NCI-H345 (cell line): ENCODE measurements at places on chromosomes 4 and X.
A peak's percentile ranks its signal among the peaks of the same experiment; 100 is the strongest.

DNA sequence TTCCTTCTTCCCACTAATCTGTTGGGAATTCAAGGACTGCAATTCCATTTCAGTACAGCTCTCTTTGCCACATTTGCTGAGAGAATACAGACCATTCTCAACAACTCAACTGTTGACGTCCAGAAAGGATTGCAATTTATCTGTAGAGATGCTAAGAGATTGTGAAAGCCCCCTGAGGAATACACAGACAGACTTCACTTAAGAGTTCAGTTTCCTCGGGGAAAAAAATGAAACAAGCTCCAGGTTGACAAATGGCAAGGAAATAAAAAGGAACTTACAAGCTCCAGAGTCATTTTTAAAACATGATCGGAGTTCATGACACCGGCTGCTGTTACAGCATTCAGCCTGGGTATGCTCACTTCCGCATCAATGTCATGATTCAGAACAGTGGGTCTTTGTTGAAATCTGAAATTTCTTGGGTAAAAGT lies 13.8 kb downstream of the TLR10 start:
- DNase-seq: no peak

DNA sequence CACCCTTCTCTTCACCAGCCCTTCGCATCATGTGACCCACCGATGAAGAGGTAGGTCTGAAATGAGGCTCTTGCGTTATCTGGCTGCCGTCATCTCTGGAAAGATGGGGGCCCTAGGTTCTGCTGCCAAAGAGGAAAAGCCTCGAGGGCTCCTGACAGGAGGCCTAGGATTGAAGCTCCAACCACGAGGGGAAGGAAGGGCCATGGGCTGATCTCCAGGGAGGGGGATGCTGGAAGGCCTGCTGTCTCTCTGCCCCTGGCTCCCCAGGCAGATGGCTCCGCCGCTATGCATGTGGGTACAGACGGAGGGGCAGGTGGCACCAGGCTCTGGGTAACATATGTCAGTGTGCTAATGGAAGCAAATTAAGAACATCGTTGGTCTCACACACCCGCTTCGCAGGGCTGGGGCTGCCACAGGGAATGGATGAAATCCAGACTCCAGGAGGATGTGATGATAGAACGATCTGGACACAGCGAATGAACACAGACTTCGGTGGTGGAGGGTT lies 44.9 kb downstream of the AFAP1 start:
- DNase-seq: peak; percentile 26

- no peak for DNase-seq
Observed at GRCh38 chr4:89829470-89830138, 7.4 kb downstream of the SNCA start.

DNA sequence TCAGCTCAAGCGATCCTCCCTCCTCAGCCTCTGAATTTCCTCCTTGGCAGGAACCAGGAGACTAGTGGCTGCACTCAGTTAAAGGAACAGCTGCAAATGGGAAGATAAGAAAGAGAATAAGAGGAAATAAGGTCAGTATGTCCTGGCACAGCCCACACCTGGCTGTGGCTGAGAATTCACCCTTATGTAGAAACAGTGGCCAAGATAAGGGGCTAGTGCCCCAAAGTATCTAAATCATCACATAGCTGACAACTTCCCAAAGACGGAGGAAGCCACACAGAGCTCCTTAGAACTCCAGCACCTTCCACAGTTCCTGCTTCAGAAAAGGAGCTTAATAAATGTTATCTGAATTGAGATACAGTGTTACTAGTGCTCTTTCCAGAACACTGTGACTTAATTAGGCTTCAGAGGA lies 2.3 kb upstream of the CHIC2 start:
- DNase-seq: no peak

- peak; percentile 77 for DNase-seq
Observed at GRCh38 chrX:46796574-46797191, 37.8 kb upstream of the SLC9A7 start.

GRCh38 chr4:70705183-70706043 lies 16.4 kb upstream of the RUFY3 start:
- peak; percentile 53 for DNase-seq

- DNase-seq: no peak
Observed at GRCh38 chrX:39630344-39630743, 467.4 kb downstream of the BCOR start.

GRCh38 chr4:80385397-80386280 lies 50.1 kb downstream of the CFAP299 start:
- DNase-seq: no peak

- no peak for DNase-seq
Observed at GRCh38 chrX:153226344-153227185, 47.5 kb downstream of the MAGEA1 start.

DNA sequence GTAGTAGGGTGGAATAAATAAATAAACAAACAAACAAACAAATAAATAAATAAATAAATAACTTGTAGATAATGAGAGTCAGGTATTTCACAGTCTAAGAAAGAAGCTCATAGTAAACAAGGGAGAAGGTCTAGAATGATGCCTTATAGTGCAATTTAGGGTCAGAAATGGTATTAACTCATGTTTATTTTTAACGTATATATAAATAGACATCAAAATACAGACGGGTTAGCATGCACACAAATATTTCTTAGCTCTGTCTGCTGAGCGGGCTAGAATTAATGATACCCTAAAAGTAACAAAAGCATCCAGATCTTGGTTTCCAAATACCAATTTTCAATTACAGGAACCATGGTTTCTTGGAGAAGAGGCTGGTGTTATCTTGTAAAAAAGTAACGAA lies 16.6 kb downstream of the PFKFB1 start:
- DNase-seq: no peak

- no peak for DNase-seq
Observed at GRCh38 chrX:77953708-77954107, 15.7 kb downstream of the PGAM4 start.

DNA sequence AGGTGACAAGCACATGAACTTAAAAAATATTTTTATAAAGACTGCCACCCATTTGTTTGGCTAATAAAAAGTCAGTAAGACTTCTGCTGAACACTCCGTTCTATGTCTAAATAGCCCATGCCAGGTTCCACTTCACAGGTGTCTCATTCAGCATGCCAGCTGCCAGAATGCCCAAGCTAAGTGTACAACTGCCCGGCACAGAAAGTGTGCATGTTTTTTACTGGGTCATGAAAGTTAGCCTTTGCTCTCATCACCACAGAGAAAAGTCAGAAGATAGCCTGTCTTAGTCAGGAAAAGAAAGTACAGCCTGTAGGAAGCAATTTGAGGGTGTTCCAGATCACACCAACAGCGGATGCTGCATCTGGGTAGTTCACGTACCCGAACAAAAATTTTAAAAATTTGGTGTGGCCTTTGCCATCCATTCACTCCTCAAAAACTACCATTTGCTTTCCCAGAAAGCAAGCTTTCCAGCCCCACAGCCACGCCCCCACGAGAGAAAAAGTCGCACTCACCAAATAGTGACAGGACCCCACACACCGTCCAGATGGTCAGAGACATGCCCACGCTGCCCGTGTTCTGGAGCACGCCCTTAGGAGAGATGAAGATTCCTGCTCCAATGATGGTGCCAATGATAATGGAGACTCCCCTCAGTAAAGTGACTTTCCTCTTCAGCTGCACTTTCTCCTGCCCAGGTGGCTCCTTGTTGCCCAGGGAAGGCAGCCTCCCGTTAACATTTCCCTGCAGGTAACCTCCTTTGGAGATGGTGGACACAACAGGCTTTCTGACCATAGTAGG lies 671 bp downstream of the SLC7A11 start:
- no peak for DNase-seq

DNA sequence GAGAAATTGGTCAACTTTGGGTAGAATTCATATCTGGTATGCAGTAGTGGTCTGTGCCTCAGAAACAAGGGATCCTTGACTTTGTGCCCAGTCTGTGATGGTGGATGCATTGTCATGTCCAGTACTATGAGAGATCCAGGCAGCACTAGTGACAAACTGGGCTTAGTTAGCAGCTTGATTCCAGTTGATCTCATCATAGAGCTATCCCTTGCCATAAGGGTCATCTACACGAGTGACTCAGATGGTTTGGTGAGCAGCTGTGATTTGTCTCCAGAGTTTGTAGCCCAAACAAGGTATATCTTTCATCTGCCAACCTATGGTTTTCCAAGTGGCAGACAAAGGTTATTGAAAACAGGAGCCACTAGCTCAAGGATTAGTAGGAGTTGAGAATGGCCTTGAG lies 298.8 kb downstream of the GBA3 start:
- no peak for DNase-seq

- DNase-seq: no peak
Observed at GRCh38 chrX:57675320-57675719, 4.7 kb downstream of the NLRP2B start.

- DNase-seq: no peak
Observed at GRCh38 chrX:85516131-85516530, 136.7 kb upstream of the POF1B start.

DNA sequence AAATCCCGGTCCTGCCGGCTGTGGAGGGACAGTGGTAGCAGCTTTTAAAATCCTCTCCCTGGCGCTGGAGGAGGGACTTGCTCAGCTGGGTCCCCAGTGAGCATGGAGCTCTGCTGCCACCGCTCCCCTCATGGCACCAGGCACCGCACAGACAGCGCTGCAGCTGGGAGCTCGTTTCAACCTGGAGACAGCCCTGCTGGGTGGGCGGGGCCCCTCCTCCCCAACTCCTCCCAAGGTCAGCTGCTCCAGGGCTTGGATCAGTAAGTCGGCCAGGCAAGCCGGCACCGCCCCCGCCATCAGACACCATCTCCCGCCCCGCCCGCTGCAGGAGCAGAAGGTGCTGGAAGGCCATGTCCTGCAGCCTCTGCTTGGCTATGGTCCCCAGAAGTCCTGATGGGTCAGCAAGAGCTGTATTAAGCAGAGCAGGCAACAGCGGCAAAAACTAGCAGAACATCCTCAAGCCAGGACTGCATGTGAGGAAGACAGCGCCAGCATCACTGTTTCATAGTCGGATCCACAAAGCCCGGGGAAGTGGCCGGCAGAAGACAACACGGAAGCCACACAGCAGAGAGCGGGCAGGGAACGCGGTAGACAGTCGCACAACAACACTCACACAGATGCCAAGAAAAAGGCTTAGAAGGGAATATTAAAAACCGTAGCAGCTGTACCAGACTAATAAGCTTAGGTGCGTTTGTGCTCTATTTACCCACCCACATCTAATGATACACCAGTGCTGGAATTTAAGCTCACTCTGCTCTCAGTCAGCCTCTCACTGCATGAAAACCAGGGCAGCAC lies 16.2 kb downstream of the ZFYVE28 start:
- peak; percentile 77 for DNase-seq

- no peak for DNase-seq
Observed at GRCh38 chr4:90084967-90085295, 42.3 kb upstream of the CCSER1 start.
